Stimulated activated CD8-positive, alpha-beta memory T cell treated with anti-CD3 and anti-CD28 coated beads, Interleukin-4, amount 100 ng/mL, for 48 hours (primary cell): ENCODE measurements at places on chromosomes 2 and 18.

- no peak for DNase-seq
Observed at GRCh38 chr2:212694398-212694797, 155.8 kb upstream of the ERBB4 start.

GRCh38 chr2:26887151-26887550, 39.2 kb downstream of the DPYSL5 start:
- no peak for DNase-seq

DNA sequence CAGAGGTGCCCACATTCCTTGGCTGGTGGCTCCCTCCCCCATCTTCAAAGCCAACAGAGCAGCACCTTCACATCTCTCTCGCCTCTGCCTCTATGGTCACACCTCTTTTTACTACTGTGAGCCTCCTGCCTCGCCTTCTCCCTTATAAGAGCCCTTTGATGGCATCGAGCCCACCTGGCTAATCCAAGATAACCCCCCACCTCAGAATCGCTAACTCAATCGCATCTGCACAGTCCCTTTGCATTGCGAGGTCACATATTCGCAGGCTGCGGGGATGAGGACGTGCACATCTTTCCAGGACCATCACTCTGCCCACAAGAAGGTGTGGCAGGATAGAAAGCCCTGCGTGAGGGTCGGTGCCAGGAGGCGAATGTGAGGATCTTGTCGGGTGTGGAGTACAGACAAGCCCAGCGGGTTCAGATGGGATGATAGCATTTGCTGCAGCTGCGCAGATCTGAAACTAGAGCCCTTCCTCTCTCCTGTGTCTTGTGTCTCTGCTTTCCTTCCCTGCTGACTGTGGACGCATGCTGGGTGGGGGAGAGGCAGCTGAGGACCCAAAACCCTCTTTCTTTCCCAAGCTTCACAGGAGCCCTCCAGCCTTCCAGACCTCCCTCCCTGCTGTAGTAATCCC, 148.3 kb upstream of the HDAC4 start:
- no peak for DNase-seq

DNA sequence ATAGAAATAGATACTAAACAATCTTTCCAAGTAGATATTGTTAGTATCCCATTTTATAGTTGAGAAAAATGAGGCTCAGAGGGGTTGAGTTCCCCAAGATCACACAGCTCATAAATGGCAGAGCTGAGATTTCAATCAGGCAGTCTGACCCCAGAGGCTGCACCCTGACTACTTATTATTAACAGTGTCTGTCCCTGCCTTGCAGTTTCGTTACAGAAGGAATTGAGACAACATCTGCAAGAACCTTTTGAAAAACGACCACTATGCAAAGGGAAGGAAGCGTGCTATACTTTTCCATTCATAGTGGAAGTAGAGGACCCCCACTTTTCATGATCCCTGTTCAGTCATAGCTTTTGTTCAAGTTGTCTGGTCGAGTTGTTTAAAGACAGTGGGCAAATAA, 53.2 kb upstream of the SEC11C start:
- no peak for DNase-seq

DNA sequence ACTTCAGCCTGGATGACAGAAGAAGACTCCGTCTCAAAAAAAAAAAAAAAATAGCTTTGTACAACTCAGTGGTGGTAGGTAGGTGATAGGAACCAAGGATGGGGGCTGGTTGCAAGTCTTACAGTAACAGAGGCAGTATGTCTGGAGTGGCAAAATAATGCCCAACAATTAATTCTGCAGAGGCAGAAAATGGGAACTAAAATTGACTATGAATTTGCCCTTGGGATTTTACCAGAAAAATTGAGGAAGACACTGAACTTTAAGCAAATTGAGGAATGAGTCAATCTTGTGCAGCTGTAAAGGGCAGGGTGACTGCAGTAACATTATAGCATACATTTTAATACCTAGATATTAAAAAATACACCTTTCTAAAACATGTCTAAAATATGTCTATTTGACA, 292.1 kb upstream of the FBXO11 start:
- DNase-seq: no peak

- DNase-seq: no peak
Observed at GRCh38 chr2:9288233-9288632, 81.6 kb downstream of the ASAP2 start.

- no peak for DNase-seq
Observed at GRCh38 chr2:101442667-101443061, 32.2 kb downstream of the RFX8 start.

DNA sequence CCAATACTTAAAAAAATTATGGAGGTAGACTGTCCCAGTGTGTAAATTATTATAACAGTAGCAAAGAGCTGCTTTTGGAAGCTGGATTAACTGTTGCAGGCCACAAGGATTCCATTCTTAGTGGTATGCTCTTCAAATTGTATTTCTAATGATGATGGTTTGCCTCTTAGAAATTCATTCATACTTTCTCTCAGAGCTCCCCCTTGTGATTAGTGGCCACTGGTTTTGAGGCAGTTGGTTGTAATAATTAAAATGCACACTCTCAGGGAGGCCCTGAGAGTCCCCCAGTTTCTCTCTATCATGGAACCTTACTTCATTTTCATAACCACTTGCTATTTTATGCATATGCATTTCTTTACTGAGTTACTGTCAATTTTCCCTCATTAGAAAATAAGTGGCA, 122.5 kb downstream of the PLA2R1 start:
- DNase-seq: no peak

GRCh38 chr2:167492486-167492885, 604.2 kb downstream of the XIRP2 start:
- DNase-seq: no peak

DNA sequence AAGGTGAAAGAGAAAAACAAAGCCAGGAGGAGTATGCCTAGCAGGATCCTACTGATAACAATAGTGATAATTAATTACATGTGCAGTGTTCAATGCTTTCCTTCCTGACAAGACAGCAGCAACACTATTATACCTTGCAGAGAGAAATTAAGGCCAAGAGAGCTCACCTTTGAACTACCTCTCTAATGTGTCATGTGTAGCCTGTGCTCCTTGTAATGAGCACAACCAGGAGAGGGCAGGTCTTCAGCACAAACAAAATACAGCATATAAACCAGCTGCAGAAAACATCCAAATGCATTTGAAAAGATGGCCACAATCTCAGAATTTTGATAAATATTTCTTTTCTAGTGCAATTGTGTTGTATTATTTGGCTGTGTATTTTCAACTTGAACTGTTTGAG, 1425.7 kb downstream of the DSC3 start:
- DNase-seq: no peak

- DNase-seq: no peak
Observed at GRCh38 chr2:28370354-28370753, 22.3 kb upstream of the FOSL2 start.

- no peak for DNase-seq
Observed at GRCh38 chr18:2223849-2224248, 347.5 kb downstream of the METTL4 start.

- no peak for DNase-seq
Observed at GRCh38 chr2:152347076-152347475, 12.1 kb downstream of the FMNL2 start.

GRCh38 chr2:99860720-99861375, 281.5 kb downstream of the AFF3 start:
- DNase-seq: no peak

DNA sequence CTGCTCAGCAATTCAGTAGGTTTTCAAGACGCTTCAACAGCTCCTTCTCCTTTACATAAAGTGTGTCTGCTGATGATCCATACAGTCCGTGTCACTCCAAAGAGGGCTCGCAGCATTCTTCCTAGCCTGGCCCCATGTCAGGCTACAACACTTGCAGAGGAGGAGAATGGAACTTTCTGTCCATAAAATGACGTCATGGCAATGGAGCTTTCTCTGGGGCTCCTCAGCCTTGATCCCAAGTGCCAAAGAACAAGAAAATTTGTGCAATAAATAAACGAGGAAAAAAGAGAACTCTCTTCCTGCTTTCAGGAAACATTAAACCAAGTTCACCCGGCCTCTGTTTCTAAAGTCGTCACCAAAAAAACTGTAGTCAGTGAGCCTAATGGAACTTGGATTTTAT, 199.5 kb upstream of the MEIS1 start:
- no peak for DNase-seq

GRCh38 chr2:216503697-216504375, 5.2 kb downstream of the RPL37A start:
- no peak for DNase-seq

- peak; percentile 32 for DNase-seq
Observed at GRCh38 chr2:198004921-198005829, 200.8 kb downstream of the PLCL1 start.

GRCh38 chr18:77140439-77141109, 8.0 kb upstream of the MBP start:
- DNase-seq: peak; percentile 32

DNA sequence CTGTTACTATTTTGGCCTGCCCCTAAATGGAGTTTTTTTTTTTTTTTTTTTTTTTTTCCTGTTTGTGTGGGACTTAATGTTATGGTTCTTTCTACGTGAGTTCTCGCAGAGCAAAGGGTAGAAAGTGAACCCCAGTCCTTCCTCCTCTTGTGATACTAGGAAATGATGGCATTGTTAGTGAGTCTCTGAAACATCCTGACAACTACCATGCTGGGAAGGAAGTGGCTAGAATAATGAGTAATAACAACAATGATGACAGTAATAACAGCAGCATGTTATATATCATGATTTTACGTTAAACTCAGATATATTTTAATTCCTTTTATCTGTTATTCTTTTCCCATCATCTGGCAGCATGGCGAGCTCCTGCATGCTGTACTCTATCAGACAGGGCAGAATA, 216.2 kb upstream of the LINC00305 start:
- DNase-seq: no peak

DNA sequence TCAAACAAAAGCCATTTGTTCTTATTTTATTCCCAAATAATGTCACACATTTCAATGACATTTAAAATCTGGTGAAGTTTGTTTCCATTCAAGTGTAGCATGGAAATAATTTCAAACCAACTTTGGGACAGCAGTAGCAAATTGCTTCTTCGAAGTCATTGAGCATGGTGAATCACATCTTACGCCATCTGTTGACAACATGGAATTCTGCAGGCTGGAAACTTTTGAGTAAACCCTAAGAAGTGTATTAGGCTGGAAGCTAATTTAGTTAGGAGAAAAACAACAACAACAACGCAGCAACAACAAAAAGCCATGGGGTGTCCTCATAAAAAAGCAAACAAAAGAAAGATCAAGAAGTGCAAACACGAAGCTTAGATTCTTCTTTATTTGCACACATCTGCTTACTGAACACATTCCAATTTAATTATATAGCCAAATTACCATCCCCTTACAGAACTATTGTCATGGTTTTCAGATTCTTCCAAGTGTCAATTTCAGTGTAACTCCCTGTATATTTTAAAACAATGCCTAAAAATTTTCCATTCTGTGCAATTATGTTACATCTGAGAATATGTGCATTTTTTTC, 659.0 kb upstream of the CDH7 start:
- no peak for DNase-seq
